ENCODE measurements at places on chromosomes 3 and 15.

DNA sequence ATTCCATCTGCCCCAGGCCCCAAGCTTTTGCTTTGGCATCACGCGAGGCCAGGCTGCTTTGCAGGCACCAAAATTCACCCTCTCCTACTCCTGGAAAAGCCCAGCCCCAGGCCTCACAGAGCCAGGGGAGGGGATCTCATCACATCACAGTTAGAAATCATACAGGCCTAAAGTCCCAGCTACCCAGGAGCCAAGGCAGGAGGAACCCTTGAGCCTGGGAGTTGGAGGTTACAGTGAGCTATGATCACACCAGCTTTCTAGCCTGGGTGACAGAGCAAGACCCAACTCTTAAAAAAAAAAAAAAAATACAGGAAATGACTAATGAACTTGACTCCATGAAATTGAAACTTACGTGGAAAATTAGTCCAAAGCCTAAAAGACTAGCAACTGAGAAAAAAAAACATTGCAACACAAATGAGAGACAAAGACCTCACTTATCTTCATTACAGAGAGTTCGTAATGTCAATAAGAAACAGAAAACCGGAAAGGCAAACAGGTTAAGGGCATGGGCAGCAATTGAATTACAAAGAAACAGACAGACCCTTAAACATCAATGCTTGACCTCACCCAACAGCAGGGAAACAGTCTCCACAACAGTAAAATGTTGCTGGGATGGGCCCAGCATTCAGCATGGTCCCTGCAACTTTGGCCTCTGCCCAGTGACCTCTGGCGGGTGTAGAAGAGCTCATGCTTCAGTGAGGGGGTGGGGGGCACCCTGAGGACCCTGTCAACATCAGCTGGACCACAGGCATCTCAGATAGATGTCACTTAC is 151.5 kb downstream of the LRRK1 start:
- DNase-seq = no peak

- DNase-seq = no peak
Observed at GRCh38 chr3:37945156-37945806, 45.3 kb upstream of the VILL start.

- no peak for DNase-seq
Observed at GRCh38 chr3:37862903-37863815, 1.5 kb downstream of the CTDSPL start.

DNA sequence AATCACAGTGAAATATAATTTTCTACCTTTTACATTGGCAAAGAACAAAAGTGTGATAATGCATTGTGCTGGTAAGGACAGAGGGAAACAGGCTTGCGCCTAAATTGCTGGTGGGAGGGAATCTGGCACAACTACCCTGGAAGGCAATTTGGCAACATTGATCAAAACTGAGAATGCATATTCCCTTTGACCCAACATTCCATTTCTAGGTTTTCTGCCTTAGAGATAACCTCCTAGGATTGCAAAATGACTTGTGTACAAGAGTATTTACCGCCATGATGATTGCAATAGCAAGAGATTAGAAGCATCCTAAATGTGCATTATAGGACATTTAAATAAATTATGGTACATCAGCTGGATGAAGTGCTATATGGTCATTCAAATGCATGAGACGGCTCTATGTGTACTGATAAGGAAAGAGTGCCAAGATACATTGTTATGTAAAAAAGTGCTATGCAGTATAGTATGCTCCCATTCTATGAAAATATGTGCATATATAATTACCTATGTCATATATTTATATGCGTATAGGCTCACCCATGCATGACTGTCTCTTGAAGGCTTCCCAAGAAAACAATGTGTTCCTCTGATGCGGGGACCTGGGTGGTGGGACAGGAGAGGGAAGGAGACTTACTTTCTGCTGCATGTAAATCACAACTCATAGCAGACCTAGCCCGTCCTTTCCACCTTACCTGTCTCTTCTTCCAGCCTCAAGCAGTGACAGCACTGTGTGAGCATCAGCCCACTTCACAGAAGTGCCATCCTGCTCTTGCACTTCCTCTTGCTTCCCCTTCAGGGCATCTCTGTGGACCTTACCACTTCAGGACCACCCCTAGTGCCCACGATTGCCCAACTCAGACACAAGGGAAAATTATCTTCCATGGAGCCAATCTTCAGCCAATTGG is 249.9 kb upstream of the TLE3 start:
- DNase-seq = no peak

GRCh38 chr3:20645340-20645739 is 459.3 kb upstream of the SGO1 start:
- no peak for DNase-seq

DNA sequence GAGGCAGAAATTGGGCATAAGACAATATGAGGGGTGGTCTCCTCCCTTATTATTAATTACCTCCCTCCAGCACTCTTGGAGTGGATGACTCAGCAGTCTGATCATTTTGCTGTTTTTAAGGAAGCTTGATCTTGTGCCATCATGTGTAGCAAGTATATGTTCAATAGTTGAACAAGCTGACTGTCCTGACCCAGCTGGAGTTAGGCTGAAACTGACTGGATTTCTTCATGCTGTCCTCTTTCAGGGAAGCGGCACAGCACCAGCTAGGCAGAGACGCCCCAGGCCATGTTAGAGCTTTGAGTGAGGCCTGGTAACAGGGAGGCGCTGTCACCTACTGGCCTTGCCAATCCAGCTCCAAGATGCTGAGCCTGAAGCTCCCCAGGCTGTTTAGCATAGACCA is 54.4 kb upstream of the KIF23 start:
- no peak for DNase-seq

DNA sequence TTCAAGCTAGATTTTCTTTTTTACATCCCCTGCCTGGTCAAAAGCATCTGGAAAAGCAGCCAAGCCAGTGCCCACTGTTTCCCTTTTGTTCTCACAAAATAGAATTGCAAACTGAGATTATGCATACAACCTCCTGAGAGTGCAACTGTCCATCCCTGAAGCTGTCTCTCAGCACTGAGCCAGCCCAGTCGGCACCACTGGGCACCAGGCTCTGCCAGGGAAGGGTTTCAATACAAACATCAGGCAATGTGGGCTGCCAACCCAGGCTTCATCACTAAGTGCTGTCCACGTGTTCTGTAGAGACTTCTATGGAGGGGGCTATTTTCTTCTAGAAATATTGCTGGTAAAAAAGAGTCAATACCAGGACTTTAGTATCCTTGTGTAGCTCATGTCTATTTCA is 356.3 kb upstream of the TBL1XR1 start:
- no peak for DNase-seq

DNA sequence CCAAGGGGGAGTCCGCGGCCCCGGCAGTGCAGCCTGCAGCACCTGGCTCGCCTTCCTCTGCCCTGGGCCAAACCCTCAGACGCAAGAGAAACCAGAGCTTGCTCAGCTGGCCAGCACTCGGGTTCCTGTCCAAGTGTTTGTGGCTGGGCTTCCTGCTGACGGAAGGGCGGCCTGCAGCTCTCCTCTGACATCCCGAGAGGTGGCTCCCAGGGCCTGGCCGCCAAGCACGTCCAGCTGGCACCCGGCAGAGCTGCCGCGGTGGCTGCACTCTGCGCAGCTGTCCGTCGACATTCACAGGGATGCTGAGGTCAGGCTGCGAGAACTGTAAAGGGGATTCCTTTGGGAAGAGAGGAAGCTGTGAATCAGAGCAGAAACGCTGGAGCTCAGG is 85.6 kb downstream of the CPN2 start:
- no peak for DNase-seq

DNA sequence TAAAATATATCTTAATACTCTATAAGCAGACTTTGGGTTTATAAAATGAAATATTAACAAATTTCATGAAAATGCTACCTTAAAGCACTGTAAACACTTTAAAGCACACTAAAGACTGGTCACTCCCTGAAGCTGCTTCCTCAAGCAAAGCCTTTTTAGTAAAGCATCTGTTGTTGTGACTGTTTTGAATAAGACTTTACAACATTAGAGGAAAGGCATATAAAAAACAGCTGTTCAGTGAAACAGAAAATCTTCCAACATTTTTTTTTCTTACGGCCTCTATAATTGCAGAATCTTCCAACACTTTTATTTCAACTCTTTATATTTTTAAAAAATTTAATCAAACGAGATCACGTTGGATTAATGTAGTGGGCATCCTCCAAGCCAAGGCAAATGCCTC is 48.1 kb downstream of the GRK7 start:
- DNase-seq = no peak

DNA sequence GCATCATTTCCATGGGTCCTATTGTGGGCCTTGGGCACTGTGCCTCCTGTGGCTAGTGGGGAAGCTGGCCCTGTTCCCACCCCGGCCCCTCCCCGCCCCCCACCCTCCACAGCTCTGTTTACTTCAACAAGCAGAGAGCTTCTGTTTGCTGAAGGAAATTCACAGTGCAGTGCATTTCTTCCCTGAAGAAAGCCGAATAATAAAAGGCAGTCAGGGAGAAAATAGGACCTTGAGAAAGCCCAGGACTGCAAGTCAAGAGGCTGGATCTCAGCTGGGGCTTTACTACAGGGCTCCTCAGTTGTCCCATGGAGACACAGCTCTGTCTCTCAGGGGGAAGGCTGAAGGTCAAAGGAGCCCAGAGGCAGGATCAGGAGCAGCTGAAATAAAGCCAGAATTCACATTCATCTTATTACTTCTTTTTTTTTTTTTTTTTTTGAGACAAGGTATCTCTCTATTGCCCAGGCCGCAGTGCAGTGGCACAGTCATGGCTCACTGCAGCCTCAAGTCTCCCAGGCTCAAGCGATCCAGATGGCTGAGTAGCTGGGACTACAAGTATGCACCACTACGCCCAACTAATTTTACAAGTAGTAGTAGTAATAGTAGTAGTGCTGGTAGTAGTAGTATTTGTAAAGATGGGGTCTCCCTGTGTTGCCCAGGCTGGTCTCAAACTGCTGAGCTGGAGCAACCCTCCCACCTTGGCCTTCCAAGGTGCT is 33.0 kb upstream of the LACTB start:
- no peak for DNase-seq

GRCh38 chr3:43871627-43872245 is 181.0 kb downstream of the ABHD5 start:
- no peak for DNase-seq

All from CD4-positive, alpha-beta T cell treated with Interleukin-4 for 4 hours (primary cell).